ENCODE measurements at places on chromosomes 4 and X.

DNA sequence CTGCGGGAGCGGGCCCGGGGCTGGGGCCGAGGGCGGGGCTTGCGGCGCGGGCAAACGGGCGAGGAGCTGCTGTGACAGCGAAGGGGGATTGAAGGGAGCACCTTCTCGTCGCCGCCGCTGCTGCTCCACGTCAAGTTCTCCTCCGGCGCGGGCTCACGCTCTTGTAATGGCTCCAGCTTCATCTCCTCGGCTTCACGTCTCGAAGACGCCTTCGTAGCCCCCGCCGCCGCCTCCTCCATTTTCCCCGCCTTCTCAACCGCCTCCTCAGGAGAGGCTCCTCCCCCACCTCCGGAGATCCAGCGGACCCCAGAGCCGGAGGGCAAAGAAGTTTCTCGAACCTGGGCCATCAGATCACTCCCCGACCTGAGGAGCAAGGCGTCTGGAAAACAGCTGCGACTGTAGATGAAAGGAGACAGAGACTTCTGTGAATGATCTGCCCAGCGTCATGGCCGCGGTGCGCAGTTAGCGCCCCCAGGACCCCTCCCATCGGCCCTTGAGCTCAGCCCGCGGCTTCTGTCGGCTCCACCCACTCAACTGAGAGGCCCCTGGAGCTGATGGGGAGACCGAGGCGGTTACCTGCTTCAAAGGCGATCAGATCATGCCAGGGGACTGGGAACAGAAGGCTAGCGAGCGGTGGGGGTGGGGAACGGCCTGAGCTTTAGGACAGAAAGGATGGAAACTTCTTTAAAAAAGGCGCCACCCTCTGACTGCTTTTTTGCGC lies 895 bp downstream of the USP51 start:
- DNase-seq: peak; percentile 63

DNA sequence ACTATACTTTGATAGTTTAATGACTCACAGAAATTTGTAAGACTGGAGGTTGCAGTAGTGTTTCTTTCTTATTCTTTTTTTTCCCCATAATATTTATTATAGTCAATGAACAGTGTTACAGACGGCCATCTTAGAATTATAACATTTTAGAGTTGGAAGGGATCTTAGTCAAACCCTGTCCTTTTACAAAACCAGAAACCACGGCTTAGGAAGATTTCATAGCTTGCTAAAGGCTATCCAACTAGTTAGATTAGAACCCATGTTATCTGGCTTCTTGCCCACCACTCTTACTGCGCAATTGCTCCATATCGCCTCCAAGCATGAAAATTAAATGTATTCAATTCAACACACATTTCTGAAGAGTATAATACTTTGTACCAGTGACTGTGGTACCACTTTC lies 1.1 kb downstream of the XIAP start:
- DNase-seq: no peak

- DNase-seq: no peak
Observed at GRCh38 chrX:96314985-96315384, 369.7 kb upstream of the DIAPH2 start.

- no peak for DNase-seq
Observed at GRCh38 chrX:10078266-10078665, 78.5 kb upstream of the CLCN4 start.

GRCh38 chr4:26802790-26803189 lies 57.9 kb upstream of the STIM2 start:
- DNase-seq: no peak

DNA sequence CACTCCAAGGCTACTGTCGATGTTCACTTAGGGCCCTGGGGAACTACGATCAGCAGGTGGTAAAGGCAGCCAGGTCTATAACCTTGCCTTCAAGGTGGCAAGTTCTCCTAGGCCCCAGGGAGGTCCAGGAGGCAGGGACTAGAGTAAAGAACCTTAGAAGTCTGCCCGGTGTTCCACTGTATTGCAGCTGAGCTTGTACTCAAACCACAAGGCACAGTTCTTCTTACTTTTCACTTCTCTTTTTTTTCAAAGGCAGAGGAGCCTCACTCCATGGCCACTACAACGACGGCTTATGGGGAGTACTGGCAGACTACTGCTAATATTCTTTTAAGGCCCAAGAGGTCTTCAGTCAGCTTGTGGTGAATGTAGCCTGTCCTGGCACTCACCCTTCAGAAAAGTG lies 78.8 kb upstream of the GPR174 start:
- DNase-seq: no peak

- no peak for DNase-seq
Observed at GRCh38 chr4:116839826-116840225, 245.6 kb downstream of the TRAM1L1 start.

GRCh38 chr4:162010362-162010761 lies 153.4 kb downstream of the FSTL5 start:
- DNase-seq: no peak

GRCh38 chrX:106035064-106035463 lies 3.5 kb downstream of the SERPINA7 start:
- DNase-seq: no peak

- no peak for DNase-seq
Observed at GRCh38 chrX:30637874-30638815, 15.1 kb upstream of the GK start.

DNA sequence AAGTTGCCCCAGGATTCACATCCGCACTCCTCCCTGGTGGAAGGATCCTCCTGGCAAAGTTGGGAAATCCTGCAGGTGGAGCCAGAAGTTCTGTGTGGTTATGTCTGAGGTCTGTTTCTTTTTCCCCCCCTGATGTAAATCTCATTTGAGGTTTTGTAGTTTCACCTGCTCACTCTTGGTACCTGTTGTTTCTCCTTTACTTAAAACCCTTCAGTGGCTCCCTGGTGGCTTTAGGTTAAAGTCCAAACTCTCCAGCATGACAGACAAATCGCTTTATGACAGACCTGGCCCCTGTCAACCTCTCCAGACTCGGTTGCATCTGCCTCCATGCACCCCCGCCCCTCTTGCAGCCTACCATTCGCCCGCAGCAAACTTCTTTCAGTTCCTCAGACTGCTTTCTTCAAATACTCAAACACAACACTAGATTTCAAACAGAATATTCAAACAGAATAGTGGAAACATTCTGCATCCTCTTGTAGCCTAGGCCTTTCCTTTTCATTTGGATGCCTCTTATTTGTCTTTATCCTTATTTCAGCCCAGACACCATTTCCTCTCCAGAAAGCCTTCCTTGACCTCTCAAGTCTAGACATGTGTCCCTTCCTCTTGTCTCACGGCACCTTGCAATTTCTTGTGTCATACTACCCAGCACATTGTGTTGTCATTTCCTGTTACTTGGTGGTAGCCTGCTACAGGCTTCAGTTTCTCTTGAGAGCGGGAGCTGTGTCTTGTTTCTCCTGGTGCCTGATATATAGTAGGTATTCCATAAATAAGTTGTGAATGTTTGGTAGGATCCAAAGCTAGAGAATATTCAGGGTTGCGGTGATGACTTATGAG lies 24.8 kb downstream of the IL13RA1 start:
- DNase-seq: peak; percentile 5

DNA sequence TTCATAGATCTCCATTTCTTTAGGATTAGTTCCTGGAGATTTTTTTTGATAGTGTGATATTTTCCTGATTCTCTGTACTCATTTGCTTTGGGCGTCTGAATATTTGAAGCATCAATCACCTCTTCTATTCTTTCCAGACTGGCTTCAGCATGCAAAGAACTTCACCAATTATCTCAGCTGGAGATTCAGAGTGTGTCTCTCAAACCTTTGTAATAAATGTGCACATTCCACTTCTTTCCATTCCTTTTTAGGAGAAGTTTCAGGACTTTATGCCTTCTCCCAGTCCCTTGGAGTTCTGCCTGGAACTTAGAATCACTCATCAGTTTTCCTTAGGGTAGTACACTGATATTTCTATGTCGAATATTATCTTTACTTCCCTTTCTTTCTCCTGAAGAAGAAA lies 334.8 kb downstream of the TEX13C start:
- DNase-seq: no peak

DNA sequence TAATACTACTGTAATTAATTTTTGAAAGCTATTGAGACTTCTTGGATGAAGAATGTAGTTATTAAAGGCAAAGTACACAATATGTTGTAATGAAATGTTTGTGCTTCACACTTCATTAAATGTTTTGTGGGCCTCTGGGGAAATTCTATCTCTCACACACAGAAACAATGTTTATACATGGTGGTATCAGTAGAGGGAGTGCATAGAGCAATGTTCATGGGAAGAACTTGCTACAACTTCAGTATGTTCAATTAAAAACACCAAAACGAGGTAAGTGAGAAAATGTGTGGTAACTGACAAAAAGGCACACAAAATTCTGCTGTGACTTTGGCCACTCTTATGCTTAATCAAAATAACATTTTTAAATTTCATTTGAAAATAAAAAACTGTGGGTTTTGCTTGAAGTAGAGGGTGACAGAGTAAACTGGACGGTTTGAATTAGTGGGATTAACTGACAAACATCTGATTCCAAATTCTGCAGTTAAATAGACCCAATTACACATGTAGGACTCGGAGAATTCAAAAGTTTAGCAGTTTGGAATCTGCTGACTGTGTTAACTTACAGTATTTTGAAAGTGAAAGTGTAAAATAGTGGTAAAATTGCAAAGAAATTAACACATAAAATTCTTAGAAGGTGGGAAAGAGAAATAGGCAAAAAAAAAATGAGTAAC lies 111.4 kb upstream of the TTC29 start:
- DNase-seq: no peak

DNA sequence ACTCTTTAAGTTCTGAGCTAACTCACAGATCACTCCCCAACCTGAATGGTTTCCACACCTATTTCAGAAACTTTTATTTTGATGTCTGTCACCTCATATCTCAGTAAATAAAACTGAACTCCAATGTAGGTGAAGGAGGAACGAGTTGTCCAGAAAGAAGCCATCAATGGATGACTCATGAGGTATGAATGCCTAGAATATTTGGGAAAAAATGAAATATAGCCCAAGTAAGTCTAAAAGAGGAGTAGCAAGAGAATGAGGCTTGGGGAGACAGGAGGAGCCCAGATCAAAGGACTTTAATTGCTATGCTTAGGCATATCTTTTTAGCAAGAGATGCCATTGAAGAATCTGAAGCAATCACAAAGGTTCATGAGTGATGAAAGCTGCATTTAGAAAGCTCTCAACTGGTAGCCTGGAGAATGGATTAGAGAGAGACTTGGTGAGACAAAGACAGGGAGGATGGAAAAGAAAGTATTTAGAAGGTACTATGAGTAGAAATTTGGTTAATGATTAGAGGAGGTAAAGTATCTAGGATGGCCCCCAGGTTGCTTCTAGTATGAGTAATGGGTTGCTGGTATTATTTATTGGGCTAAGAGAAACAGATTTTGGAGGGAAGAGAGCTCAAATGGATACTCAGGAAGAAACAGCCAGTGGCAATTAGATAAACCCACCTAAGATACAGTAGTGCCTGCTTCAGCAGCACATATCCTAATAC lies 39.4 kb downstream of the NOCT start:
- no peak for DNase-seq

GRCh38 chrX:9871701-9872268 lies 85.6 kb downstream of the SHROOM2 start:
- no peak for DNase-seq

DNA sequence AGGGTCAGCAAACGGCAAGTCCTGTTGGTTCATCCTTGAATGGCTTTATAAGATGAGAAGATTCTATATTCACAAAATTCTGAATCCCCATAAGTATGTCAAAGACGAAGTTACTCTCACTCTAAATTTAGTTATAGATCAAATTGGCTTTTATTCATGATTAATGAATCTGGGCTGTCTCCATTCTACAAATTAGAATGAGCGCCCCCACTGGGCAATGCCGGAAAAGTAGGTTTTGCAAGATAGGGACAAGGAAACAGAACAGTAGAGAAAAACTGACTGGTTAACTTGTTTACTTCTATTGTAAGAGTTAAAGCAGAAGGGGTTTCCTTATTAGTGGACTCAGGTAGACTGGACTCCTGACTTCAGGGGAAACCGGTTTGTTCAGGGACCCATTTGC lies 100.3 kb downstream of the F11 start:
- no peak for DNase-seq

GRCh38 chr4:58522765-58523382 lies 1412.7 kb upstream of the IGFBP7 start:
- DNase-seq: no peak

GRCh38 chrX:41559235-41560052 lies 112.3 kb downstream of the NYX start:
- no peak for DNase-seq

DNA sequence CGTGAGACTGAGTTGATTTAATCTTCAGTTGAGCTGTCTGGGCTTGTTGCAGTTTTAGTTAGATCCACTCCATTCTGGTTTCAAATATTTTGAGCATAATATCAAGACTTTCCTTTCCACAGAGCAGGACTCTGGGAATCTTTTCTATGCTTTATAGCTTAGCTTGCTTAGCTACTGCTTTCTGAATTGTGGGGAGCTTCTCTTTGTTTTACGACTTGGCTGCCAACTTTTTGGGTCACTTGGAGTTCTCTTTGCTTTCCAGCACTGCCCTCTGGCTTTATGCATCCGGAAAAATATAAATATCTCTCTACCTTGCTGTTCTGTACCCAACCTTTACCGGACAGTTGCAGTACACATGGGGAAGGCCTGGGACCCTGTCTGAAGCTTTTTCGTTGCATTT lies 292.1 kb downstream of the STIM2 start:
- no peak for DNase-seq

DNA sequence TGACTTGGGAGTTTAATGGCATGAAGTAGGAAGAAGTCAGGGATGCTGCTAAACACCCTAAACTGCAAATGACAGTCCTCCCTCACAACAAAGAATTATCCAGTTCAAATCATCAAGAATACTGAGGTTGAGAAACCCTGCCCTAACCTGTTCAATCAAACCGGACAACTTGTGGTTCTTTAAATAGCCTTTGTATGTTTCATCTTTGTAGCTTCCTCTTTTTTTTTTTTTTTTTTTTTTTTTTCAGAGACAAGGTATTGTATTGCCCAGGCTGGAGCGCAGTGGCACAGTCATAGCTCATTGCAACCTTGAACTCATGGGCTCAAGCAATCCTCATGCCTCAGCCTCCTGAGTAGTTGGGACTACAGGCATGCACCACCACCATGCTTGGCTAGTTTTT lies 52.5 kb upstream of the TTC29 start:
- no peak for DNase-seq

- no peak for DNase-seq
Observed at GRCh38 chr4:103150677-103151076, 47.5 kb downstream of the CENPE start.

DNA sequence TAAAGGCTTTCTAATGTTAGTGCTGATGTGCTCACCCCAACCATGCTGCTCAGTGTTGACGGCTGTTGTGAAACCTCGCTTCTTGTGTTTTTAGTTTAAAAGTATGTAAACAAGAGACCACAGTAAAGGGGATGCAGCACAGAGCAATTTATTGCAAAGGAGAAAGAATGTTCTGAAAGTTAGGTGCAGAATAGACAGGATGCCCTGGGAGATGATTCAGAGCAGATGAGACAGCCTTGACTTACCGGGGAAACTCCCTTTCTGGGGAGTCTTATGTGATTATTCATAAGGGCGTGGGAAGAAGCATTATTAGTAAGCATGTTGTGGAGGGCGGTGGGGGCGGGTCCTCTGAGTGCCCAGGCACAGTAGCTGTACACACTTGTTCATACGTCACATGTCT lies 47.7 kb downstream of the EVC start:
- DNase-seq: no peak
